ENCODE measurements at places on chromosomes 12 and 14.

GRCh38 chr14:91394105-91395081 lies 23.2 kb downstream of the CCDC88C start:
- DNase-seq: no peak
- no peak overlapping the region for H3K4me3 ChIP-seq
- peaks cover 44% of the 10 kb centered on the region for H3K36me3 ChIP-seq
- peaks cover 72% of the 10 kb centered on the region for H3K4me1 ChIP-seq
- no peaks in the 10 kb centered on the region for H3K27me3 ChIP-seq
- H3K27ac ChIP-seq: no peak overlapping the region

DNA sequence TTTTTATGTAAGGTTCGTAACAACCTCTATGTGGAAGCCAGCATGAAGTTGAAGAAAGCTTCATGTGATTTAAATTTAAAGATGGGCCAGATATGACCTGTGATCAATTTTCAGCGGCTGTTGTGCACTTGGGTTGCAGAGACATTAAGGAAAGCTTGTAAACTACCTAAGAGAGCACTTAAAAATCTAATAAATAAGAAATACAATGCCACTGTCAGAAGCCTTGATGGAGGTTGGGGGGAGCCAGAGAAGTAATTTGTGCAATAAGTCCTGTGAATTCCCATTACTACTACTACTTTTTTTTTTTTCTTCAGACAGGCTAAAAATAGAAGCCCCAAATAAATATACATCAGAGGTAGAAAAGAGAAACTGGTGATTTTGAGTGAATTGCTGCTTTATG lies 30.3 kb upstream of the SLC24A4 start:
- H3K36me3 ChIP-seq: no peaks in the 10 kb centered on the region
- H3K4me1 ChIP-seq: no peaks in the 10 kb centered on the region
- peaks cover 26% of the 10 kb centered on the region for H3K27me3 ChIP-seq
- H3K4me3 ChIP-seq: no peak overlapping the region
- no peak for DNase-seq

DNA sequence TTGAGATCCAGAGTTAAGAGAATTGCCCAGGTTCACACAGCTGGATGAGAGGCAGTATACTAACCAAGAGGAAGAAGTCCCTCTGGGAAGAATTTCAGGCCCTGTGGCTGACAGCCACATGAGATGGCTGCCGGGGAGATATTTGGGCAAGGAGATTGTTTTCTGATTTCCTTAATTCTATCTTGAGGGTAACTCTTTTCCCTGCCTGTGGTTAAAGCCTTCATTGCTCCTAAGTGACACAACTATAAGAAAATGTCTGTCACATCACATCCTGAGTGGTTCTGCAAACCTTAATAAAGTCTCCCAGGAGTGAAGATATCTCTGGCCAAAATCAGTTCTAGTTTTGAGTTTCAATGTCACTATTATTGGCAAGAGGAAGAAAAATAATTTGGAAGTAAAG lies 9.6 kb downstream of the ARHGDIB start:
- H3K27me3 ChIP-seq: no peaks in the 10 kb centered on the region
- H3K27ac ChIP-seq: peak overlapping the region; percentile 98
- peak overlapping the region; percentile 77 for H3K4me3 ChIP-seq
- H3K36me3 ChIP-seq: peaks cover 69% of the 10 kb centered on the region

DNA sequence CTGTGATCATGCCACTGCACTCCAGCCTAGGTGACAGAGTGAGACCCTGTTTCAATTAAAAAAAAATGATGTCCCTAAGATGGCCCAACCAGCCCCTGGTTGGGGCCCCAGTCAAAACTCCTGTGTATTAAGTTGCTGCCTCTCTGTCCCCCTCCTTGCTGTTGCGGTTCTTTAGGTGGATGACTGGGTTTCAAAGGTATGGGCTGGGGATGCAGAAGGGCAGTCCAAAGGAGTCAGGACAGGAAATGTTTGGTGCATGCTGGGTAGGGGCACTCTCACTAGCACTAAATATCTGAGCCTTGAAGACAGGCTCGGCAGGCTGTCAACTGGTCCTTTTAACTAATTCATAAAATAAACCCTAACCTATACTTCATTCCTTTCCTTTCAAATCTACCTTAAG lies 12.0 kb upstream of the PIP4K2C start:
- no peak overlapping the region for H3K27ac ChIP-seq
- peaks cover 2% of the 10 kb centered on the region for H3K27me3 ChIP-seq
- no peak overlapping the region for H3K4me3 ChIP-seq
- H3K36me3 ChIP-seq: no peaks in the 10 kb centered on the region
- DNase-seq: no peak
- H3K4me1 ChIP-seq: peaks cover 2% of the 10 kb centered on the region

- H3K36me3 ChIP-seq: no peaks in the 10 kb centered on the region
- DNase-seq: no peak
- H3K27ac ChIP-seq: no peak overlapping the region
- no peaks in the 10 kb centered on the region for H3K4me1 ChIP-seq
- no peak overlapping the region for H3K4me3 ChIP-seq
Measured at GRCh38 chr14:99057576-99058083, 214.4 kb downstream of the BCL11B start.

DNA sequence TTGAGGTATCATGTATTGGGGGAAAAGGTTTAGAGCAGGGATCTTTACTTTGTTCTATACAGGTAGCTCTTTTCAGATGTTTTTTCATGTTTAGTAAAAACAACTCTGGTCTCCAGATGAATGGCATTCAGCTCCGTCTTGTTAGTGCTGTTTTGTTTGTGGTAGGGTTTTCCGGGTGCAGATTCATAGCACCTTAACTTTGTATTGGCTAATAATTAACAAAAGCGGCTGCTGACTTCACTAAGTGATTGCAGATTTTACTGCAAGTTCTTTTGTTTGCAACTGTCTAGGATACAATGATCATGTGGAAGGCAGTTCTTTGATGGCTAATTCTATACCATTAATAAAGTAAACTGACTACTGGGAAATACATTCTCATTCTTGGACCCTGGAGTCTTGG lies 32.2 kb upstream of the BHLHE41 start:
- H3K4me1 ChIP-seq: no peaks in the 10 kb centered on the region
- H3K27me3 ChIP-seq: peaks cover 25% of the 10 kb centered on the region
- H3K4me3 ChIP-seq: no peak overlapping the region

DNA sequence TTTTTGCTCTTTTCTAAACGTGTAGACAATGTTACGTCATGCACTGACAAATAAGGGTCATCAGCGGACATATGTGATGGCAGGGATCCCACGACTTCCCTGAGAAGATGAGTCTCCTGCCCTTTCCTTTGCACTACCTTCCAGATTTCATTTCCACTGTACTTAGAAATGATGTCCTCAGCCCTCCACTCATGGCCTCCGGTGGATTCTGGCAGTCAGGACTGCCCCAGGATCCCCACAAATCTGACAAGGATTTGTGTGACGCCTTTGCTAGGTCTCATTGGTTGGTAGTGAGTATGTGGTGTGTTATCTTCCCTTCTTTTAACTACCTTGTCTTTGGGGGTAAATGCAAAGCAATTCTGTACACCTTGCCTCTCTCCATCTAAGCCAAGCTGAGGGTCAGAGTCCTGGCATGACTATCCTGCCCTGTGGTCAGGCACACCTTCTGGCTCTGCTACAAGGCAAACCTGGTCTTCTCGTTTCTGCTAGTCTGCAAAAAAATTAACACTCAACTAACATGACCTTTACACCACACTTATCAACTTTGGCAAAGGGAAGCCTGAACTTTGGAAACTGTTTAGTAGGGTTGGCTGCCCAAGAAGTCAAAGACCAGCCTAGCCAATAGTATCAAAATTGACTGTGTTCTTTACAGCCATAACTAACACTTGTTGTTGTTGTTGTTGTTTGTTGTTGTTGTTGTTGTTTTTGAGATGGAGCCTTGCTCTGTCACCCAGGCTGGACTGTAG lies 17.3 kb upstream of the DHRS4 start:
- DNase-seq: no peak
- no peak overlapping the region for H3K27ac ChIP-seq
- no peaks in the 10 kb centered on the region for H3K4me1 ChIP-seq
- peaks cover 3% of the 10 kb centered on the region for H3K36me3 ChIP-seq

GRCh38 chr12:45416126-45416525 lies 200.2 kb downstream of the ANO6 start:
- H3K27me3 ChIP-seq: no peaks in the 10 kb centered on the region
- peaks cover 26% of the 10 kb centered on the region for H3K36me3 ChIP-seq
- H3K27ac ChIP-seq: no peak overlapping the region
- DNase-seq: no peak

GRCh38 chr14:105303949-105304348 lies 3.1 kb upstream of the BRF1 start:
- H3K36me3 ChIP-seq: peaks cover 10% of the 10 kb centered on the region
- no peaks in the 10 kb centered on the region for H3K27me3 ChIP-seq
- no peak overlapping the region for H3K4me3 ChIP-seq
- no peak overlapping the region for H3K27ac ChIP-seq
- H3K4me1 ChIP-seq: peaks cover 25% of the 10 kb centered on the region

- DNase-seq: no peak
- peak overlapping the region; percentile 69 for H3K4me3 ChIP-seq
Measured at GRCh38 chr14:88551094-88551870, 3.5 kb downstream of the PTPN21 start.

DNA sequence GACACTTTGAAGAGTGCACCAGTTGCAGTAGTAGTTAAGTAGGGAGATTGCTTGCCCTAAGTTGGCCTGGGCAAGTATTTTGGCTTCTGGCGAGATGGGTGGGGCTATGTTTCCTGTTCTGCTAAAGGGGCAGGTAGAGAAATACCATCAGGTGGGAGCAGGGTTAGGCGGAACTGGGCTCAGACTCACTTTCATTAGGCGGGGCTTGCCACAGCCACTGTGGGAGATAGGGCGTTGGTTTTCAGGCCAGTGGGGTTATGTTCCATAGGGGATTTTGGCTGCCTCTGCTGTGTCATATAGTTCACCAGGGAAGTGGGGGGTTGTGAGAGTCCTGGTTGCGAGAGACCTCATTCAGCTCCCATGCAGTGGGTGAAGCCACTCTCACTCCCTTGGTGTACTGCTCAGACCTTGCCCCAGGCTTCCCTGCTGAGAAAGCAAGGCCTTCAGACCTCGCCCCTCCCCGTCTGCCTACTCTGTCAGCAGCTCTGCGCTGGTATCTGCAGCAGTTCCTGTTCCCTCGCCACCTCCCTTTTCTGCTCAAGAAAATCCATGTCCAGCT lies 43.3 kb downstream of the AEBP2 start:
- peaks cover 43% of the 10 kb centered on the region for H3K4me1 ChIP-seq
- peak overlapping the region; percentile 7 for H3K4me3 ChIP-seq
- peaks cover 93% of the 10 kb centered on the region for H3K36me3 ChIP-seq
- H3K27ac ChIP-seq: peak overlapping the region; percentile 86
- no peaks in the 10 kb centered on the region for H3K27me3 ChIP-seq

GRCh38 chr12:19894050-19894449 lies 454.8 kb downstream of the AEBP2 start:
- H3K4me1 ChIP-seq: peaks cover 12% of the 10 kb centered on the region
- H3K27me3 ChIP-seq: peaks cover 3% of the 10 kb centered on the region
- H3K36me3 ChIP-seq: no peaks in the 10 kb centered on the region
- H3K4me3 ChIP-seq: no peak overlapping the region

- H3K27ac ChIP-seq: no peak overlapping the region
- no peak overlapping the region for H3K4me3 ChIP-seq
- no peak for DNase-seq
- no peaks in the 10 kb centered on the region for H3K36me3 ChIP-seq
- no peaks in the 10 kb centered on the region for H3K4me1 ChIP-seq
- H3K27me3 ChIP-seq: peaks cover 3% of the 10 kb centered on the region
Measured at GRCh38 chr12:62700091-62700880, 233.7 kb downstream of the MON2 start.

- no peak overlapping the region for H3K4me3 ChIP-seq
- H3K27ac ChIP-seq: no peak overlapping the region
- H3K36me3 ChIP-seq: no peaks in the 10 kb centered on the region
- no peaks in the 10 kb centered on the region for H3K4me1 ChIP-seq
- no peak for DNase-seq
Measured at GRCh38 chr14:93858896-93859295, 68.2 kb upstream of the FAM181A start.

- H3K4me3 ChIP-seq: no peak overlapping the region
- no peak for DNase-seq
- H3K4me1 ChIP-seq: peaks cover 47% of the 10 kb centered on the region
- H3K27me3 ChIP-seq: peaks cover 57% of the 10 kb centered on the region
- H3K27ac ChIP-seq: no peak overlapping the region
Measured at GRCh38 chr14:64706119-64706592, 1.9 kb downstream of the PLEKHG3 start.

DNA sequence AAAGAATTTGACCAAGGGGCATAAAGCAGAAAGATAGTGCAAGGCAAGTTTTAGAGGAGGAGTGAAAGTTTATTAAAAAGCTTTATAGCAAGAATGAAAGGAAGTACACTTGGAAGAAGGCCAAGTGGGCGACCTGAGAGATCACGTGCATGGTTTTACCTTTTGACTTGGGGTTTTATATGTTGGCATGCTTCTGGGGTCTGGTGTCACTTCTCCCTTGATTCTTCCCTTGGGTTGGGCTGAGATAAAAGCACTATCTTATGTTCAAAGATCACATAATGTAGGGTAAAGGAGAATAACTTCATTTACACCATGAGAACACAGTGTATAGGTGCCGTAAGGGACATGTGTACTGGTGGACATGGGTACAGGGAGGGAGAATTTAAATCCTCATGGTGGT lies 17.7 kb upstream of the TMEM30B start:
- peaks cover 4% of the 10 kb centered on the region for H3K36me3 ChIP-seq
- no peak overlapping the region for H3K27ac ChIP-seq
- H3K27me3 ChIP-seq: no peaks in the 10 kb centered on the region
- H3K4me1 ChIP-seq: peaks cover 36% of the 10 kb centered on the region

DNA sequence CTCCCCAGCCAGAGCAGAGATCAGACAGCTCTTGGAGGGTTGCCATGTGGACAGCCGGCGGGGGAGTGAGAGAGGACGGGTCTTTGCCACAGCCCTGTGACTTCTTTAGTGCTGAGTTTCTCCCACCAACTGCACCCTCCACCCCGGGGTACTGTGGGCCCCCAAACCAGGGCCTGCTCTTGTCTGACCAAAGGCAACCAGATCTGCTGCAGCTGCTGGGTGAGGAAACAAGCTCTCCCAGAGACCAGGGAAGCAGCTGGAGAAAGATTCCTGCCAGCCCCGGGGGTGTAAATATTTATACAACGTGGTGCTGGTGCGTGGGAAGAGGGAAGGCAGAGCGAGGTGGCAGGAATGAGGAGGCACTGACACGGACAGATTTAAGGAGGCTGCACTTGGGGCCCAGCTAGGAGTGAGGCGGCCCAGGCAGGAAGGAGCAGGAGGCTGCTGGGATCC lies 14.3 kb upstream of the ZFP36L1 start:
- no peak overlapping the region for H3K4me3 ChIP-seq
- H3K27me3 ChIP-seq: no peaks in the 10 kb centered on the region
- no peak for DNase-seq
- peaks cover 1% of the 10 kb centered on the region for H3K4me1 ChIP-seq
- H3K27ac ChIP-seq: no peak overlapping the region
